ENCODE measurements at places on chromosomes 2 and 18.

DNA sequence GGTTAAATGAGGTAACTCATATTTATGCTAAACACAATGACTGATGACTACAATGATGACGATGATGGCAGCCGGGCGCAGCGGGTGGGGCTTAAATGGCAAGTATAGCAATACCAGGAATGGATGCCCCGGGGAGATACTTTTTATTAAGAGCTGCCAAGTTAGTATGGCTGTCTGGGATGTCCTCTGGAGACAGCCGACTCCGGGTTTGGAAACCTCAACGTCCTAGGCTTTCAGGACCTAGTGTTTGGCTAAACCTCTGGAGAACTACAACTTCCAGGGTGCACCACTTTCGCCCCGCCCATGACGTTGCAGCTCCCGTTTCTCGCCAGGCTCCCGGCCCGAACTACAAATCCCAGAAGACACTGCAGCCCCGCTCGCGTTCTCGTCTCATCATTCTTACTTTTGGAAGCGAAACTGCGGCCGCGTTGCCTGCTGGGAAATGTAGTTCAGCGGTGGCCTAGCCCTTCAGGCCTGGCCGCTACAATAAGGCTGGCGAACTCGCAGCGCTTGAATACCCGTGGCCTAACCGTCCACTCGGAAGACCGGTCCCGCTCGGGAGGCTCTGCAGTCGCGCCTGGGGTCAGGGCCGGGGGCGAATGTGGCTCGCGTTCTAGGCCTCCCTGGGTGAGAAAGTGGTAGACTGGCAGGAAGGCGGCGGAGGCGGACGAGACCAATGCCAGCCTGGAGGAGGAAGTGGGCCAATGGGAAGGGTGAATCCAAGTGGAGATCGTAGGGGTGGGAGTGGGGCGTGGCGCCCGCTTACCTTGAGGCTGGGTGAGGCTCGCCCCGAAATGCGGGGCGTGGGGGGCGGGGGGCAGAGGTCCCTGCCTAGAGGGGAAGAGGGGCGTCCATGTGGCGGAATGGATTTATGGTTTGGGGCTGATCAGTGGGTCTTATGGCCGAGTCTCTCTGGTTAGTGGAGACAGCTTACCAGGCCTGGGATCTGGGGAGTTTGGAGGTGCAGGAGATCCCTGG is at the start of gene SMARCAL1:
TSS of gene SMARCAL1 (plus strand) at position 463 of the 978 bp plus-strand sequence. CDS start 2,221 bp downstream, outside the sequence.
- peak; percentile 97 for DNase-seq

- peak; percentile 6 for DNase-seq
These were observed 47.3 kb downstream of the TMEM163 start for GRCh38 chr2:134671513-134671912.

- DNase-seq = no peak
These were observed 1933.6 kb upstream of the LRRTM1 start for GRCh38 chr2:82237994-82238662.

- DNase-seq = no peak
These were observed 868.8 kb downstream of the EPHA4 start for GRCh38 chr2:220703279-220703678.

- no peak for DNase-seq
These were observed 204.5 kb downstream of the ZFP36L2 start for GRCh38 chr2:43021791-43022509.

- no peak for DNase-seq
These were observed 46.5 kb downstream of the IL1RL2 start for GRCh38 chr2:102233132-102233884.

DNA sequence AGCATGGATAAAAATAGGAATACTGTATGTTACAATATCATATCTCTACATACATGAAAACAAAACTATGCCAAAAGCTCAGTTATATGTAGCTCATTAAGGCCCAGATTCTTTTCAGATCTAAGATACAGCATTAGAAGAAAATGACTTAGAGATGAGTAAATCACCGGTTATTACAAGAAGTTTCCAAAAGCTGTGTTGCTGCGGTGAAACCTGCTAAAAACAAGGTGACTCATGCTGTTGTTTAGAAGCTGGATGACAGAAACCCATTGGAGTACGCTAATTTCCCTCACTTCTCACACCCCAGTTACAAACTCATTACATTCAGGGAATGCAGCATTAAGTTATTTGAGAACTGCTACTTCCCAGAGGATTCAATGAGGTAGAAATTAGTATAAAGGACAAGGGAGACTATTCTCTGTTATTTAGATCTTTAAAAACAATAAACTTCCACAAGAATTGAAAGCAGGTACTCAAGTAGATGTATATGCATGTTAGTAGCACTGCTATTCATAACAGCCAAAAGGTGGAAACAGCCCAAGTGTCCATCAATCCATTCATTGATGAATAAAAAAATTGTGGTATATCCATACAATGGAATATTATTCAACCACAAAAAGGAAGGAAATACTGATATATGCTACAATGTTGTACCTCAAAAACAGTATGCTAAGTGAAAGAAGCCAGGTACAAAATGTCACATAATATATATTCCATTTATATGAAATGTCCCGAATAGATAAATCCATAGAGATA is 32.6 kb downstream of the RBKS start:
- no peak for DNase-seq

DNA sequence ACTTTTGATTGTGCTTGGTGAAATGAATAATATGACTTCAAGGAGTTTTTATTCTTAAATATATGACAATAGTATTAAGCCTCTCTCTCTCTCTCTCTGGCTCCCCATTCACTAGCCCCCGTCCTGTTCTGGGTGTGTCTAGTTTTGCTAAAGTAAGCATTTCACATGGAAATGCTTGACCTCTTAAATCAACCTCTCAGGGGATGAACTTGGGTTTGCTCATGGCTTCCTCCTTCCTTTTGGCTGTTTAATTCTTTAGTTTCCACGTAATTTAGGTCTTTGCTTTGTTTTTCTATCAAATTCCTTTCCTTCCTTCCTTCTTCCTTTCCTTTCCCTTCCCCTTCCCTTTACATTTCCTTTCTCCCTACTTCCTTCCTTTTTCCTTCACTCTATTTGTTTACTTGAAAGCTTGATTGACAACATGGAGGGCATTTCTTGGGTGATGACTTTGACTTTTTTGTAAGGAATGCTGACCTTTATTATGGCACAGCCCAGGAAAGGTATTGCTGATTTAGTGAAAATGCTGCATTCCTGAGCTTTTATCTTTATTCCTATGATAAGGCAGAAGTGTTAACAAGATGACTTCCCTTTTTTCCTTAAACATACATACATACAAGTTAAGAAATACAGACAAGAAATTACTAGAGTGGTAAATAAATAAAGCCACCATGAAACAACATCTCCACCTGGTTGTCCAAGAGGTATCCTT is 3.6 kb downstream of the DPP4 start:
- DNase-seq = no peak

DNA sequence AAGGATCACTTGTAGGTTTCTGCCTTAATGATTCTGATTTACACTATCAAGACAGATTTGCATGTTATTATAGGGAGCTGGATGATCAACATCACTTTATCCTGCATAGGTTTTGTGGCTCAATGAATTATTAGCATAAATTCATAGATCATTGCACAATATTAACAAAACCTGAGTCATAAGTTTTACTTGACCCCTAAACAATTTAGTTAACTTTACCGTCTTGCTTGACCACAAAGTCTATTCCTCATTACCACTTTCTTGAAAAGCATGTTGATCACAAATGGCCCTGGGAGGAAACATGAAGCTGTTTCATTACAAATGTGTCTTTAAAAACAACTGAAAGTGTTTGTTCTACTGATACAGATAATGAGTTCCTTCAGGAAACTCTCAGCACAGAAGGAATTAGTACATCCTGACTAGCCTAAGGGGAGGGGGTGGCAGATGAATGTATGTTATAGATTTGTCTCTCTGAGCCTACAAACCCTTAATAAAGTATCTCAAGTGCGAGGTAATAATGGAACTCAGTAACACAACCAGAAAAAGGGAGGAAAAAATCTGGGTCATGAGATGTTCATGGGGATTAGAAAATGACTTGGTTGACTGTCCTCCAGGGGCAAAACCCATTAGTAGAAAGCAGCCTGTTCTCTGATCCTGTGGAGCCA is 303.4 kb downstream of the PIK3C3 start:
- no peak for DNase-seq

- DNase-seq = no peak
These were observed 8.3 kb downstream of the ALPP start for GRCh38 chr2:232386740-232387450.

- no peak for DNase-seq
These were observed 23.4 kb upstream of the CREG2 start for GRCh38 chr2:101410746-101411145.

GRCh38 chr2:118169359-118170005 is 81.2 kb downstream of the INSIG2 start:
- peak; percentile 18 for DNase-seq

DNA sequence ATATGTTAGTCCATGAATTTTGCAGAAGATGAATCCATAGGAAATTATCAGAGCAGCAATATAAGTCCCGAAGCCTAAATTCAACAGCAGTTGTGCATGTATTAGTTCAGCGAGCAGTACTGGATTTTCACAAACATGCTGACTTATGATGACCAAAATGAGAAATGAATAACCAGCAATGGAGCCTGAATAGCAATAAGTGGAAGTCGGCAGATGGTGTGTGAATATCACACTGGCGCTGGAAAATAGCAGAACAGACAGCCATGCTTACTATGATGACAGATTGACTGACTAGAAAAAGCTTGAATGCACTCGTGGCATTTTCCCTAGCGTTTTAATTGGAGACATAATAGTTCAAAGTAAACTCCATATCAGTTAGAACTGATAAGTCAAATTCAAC is 1114.5 kb downstream of the DSC3 start:
- DNase-seq = no peak

- no peak for DNase-seq
These were observed 12.5 kb upstream of the HOXD1 start for GRCh38 chr2:176175709-176176607.

- DNase-seq = peak; percentile 44
These were observed 1.3 kb downstream of the GORASP2 start for GRCh38 chr2:170930131-170930990.

DNA sequence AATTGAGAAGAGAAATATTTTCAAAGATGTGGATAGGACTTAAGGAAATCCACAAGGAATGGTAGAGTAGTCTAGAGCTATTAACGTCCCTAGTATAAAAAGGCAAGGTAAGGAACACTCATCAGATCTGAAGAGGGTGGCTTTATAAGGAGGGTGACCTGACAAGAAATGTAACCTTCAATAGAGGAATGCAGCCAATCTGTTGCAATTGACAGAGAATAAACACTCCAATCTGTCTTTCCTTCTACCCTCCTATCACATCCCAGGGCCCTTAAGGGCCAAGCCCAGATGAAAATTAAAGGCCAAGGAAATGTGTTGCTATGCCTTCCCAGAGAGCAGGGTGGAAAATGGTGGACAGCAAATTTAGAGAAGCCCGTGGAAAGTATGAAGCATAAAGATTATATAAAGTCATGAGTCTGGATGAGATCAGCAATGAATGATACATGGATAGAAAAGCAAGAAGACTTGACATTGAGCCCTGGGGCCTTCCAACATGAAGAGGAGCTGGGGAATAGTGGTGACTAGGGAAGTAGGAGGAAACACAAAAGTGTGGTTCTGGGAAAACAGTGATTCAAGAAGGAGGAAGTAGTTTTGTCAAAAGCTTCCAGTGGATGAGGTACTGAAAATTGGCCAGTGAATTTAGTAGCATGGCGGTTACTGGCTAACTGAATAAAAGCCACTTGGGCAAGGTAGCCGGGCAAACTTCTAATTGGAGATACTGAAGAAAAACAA is 270.6 kb upstream of the TANK start:
- DNase-seq = no peak

DNA sequence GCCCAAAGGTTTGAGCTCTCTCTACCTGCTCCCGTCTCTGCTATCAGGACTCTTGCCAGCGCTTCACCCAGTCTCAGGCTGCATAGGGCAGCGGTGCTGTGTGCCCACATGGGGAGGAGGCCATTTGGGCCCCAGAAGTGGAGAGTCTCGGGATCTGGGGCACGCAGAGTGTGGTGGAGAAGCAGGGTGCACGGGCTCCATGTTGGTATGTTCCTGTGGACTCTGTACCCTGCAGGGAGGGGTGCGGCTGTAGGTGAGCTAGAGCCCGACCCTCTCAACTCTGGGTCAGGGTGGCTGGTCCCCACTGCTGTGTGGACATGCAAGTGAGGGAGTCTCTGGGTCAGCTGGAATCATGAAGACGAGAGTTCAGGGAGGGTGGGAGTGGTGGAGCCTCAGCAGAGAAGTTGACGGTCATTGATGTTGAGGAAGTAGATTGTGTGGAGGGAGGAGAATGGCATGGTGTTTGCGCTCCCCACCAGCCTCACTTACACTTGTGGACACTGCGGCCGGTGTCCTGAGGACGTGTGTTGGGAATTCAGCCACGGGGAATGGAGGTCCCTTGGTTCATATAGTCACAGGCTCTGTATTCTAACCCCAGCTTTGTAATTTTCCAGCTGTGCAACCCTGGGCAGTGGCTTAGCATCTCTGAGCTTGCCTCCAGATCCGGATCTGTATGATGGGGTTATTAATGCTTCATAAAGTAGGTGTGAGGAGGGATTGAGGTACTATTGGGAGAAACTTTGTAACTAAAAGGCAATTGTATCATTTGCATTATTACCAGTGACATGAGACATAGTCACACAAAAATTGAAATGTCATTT is 840 bp upstream of the PSD4 start:
- DNase-seq = no peak

DNA sequence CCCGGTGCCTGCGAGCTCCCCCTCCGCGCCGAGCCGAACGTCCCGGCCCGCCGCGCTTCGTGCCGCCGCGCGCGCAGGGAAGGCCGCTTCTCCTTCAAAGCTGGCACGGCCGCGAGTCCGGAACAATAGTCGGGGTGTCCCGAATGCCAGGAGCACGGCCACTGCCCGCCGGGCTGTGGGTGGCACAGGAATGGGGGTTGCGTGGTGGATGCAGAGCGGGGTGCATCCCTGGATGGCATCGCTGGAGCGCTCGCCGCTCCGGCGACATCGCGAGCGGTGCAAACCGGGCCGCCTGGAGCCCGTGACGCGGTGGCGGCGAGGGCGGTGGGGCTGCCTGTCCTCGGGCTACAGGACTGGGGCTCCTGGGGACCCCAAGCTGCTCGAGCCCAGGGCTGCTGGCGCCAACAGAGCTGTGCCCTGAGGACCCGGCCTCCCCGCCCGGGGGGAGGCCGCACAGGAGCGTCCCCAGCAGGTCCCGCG is 1.1 kb upstream of the SATB2 start:
- no peak for DNase-seq

DNA sequence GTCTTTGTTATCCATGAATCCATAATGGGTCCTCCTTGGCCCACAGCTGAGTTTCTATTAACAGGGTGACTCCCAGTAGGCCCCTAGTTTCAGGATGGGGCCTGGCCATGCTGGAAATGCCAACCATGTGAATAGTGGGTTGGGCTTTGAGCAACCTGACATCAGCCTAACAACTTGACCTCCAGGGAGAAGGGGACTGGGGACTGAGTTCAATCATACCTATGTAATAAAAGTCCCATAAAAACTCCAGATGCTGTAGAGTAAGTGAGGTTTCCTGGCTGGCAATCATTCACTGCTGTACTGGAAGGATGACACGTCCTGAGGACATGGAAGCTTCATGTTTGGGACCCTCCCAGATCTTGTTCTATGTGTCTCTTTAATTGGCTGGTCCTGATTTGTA is 7.9 kb downstream of the REV1 start:
- no peak for DNase-seq

GRCh38 chr18:68417826-68418225 is 297.1 kb downstream of the TMX3 start:
- DNase-seq = no peak
